NCI-H510A treated with DMSO at 0.1 percent for 48 hours (cell line): ENCODE measurements at places on chromosomes 3 and 15.

DNA sequence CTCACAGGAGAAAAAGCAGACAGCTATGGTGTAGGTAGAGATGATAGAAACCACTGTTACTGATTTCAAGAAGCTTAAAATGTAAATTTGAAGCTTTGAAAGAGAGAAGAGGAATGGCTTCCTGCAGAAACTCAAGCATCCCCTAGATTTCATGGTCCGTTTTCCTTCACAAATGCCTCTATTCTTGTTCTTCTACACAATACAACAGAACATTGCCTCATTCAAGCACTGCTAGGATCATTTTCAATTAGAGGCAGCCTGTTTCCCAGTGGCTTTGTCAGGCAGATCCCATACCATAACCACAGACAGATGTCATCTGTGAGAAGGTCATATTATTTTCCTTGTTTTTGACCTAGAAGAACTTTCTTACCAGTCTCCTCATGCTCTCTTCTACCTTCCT, 77.9 kb upstream of the SPRED1 start:
- no peak for DNase-seq

DNA sequence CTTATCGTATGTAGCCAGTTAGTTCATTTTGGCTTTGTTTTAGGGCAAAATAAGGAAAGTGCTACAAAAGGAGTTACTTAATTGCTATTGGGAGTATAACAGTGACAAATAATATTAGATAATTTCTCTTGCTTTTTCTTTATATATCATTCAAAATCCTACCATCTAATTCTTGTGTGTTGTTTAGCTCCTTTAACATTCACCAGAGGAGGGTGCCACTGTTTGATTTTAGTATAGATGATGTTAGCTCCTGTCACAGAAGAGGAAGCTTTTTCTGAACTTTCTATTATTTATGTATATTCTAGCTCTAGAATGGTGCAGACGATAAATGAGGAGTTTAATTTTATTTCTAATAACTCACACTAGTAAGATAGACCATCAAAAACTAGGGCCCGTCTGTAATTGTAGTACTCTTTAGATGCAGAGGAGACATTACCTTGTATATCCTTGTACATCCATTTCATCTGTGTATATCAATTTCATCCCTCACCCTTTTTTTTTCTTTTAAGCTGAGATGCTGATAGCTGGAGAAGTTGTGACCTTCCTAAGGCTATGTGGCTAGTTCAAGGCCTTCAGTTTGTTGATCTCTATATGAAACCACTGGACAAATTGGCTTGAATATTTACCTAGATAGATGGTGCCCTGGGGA, 3.0 kb downstream of the PPM1L start:
- DNase-seq: no peak

GRCh38 chr3:13282986-13283876, 136.9 kb downstream of the NUP210 start:
- DNase-seq: peak; percentile 69

GRCh38 chr3:157610876-157611535, 107.8 kb upstream of the VEPH1 start:
- DNase-seq: no peak

- DNase-seq: no peak
Observed at GRCh38 chr3:73094129-73094528, 32.7 kb downstream of the EBLN2 start.

DNA sequence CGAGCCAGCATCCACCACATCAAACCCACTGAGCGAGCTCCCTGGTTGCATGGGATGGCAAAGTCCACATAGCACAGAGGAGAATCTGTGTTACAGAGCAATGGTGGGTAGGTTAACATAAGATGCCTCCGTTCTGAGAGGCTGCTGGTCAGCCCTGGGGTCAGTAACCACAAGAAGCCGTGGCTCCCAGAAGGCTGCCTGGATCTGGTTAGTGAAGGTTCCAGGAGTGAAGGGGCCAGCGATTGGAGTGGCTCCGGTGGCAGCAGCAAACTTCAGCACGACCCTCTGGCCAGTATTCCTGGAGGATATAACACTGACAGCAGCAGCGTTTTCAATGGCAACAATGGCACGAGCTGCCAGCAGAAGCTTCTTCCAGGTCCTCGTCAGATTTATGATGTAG, 18.4 kb upstream of the PIGZ start:
- no peak for DNase-seq

- DNase-seq: no peak
Observed at GRCh38 chr15:57183041-57183440, 193.3 kb upstream of the CGNL1 start.

DNA sequence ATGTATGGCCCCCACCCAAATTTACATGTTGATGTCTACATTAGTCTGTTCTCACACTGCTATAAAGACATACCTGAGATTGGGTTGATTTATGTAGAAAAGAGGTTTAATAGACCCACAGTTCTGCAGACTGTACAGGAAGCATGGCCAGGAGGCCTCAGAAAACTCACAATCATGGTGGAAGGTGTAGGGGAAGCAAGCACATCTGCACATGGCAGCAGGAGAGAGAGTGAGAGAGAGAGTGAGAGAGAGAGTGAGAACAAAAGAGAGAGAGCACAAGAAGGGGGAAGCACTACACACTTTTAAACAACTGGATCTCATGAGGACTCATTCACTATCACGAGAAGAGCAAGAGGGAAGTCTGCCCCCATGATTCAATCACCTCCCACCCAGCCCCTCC, 130.5 kb downstream of the XXYLT1 start:
- DNase-seq: no peak

DNA sequence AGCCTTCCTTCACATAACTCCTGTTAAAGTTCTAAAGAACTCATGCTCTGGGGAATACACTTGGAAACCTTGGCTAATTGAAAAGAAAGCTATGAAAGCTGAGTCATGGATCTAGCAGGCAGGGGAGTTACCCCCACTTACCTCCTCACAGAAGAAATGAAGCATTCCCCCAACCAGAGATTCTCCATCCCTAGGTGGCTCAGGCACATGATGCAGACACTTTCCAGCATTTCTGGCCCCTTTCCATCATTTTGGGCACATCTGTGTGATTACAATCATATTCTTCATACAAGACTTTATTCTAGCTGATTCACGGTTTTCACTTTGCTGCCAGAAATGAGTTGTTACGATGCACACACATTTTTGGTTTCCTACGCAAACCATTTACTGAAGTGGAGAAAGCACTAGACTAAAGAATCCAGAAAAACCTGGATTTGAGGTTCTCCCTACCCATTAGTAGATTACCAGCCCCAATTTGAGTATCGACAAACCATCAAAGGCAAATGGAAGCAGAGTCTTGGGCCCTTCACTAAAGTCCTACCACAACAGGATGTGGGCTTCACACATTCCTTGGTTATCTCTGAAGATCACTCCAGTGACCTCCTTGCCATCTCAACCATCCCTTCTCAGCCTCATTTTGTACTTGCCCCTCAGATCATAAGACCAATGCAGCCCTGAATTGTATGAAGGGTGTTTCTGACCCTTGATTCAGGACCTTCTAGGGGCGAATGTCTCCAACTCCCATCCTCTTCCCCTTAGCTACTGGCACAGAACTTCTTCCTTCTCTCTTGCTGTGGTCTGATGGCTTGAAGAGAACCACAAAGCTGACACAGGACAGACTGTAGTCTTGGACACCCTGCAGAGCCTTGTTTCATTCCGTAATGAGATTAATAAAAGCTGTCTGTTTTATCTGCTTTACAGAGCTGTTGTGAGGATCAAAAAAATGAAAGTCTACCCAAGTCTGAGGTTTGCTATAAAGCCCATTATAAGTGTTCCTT, 42.5 kb upstream of the SNRK start:
- DNase-seq: no peak

DNA sequence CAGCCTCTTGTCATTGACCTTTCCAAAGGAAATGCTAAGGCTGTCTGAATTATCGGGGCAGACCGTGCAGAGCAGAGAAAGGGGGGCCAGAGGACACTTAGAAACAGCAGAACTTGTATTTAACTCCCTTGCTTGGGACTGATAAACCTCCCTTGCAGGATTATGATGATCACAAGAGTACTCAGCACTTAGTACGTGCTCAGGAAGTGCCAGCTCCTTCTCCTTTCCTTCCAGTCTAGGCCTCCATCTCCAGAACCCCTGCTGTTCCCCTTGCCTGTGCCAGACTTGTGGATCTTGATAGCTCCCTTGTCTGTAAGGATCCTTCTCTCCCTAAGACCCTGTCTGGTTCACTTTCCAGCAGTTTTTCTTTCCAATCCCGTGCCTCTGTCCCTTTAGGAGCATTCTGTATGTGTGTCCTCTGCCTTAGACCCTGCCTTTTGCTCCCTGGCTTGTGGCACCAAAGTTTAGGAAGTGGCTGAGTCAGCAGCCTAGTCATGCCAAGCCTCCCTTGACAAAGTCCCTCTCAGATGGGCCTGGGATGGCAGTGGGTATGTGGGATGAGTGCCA, 747 bp downstream of the SORD start:
- no peak for DNase-seq
